Posterior cingulate gyrus (tissue), 11 donors: ENCODE measurements at places on chromosomes 7 and 10.

DNA sequence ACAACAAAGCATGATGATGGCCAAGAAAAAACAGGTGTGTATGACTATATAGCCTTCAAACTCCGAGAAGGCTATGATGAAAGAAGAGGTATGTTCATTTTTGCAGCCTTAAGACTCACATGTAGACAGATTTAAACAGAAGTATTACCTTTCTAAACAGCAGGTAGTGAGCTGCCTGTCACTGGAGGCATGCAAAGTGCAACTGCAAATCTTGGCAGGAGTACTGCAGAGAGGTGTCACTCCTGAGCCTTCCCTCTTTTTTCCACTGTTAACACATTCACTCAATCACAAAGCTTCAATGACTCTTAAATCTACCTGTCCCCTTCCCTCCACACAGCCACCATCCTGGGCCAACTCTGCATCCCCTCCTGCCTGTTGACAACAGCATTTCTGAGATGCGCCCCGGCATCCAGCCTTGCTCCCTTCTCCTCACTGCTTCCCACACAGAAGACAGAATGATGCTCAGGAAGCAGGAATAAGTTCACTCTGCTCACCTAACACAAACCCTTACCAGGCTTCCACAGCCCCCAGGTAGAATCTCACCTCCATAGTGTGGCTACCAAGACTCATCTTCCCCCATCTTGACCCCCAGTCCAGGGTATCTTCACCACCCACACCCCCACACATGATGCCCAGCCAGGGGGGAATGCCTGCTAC, 161.9 kb upstream of the ZMIZ1 start:
- DNase-seq, result no peak

DNA sequence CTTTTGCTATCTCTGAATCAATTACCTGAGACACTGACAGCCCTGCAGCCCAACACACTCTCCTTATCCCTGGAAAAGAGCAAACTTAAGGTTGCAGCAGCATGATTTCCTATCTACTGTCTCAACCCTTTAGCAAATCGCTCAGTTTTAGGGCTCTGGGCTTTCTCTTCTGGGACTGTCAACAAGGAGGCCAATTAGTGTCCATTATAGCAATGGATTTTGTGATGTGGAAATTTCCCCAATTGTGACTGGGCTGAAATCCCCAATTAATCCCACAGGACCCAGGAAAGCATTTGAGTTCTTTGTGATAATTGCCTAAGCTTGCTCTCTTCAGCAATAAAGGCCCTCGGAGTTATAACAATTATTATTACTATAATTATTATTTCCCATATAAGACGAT, 197.0 kb downstream of the ZNF438 start:
- DNase-seq, result no peak

- no peak for DNase-seq
These were observed 594.4 kb upstream of the VSTM2A start for GRCh38 chr7:53947732-53948131.

- DNase-seq, result no peak
These were observed 129.5 kb downstream of the PTPN20 start for GRCh38 chr10:47040681-47041080.

- no peak for DNase-seq
These were observed 93.0 kb upstream of the SLC25A13 start for GRCh38 chr7:96414931-96415292.

- no peak for DNase-seq
These were observed 163.7 kb upstream of the AHR start for GRCh38 chr7:17134786-17135185.

GRCh38 chr7:127682140-127682539, 30.1 kb downstream of the SND1 start:
- DNase-seq, result no peak

DNA sequence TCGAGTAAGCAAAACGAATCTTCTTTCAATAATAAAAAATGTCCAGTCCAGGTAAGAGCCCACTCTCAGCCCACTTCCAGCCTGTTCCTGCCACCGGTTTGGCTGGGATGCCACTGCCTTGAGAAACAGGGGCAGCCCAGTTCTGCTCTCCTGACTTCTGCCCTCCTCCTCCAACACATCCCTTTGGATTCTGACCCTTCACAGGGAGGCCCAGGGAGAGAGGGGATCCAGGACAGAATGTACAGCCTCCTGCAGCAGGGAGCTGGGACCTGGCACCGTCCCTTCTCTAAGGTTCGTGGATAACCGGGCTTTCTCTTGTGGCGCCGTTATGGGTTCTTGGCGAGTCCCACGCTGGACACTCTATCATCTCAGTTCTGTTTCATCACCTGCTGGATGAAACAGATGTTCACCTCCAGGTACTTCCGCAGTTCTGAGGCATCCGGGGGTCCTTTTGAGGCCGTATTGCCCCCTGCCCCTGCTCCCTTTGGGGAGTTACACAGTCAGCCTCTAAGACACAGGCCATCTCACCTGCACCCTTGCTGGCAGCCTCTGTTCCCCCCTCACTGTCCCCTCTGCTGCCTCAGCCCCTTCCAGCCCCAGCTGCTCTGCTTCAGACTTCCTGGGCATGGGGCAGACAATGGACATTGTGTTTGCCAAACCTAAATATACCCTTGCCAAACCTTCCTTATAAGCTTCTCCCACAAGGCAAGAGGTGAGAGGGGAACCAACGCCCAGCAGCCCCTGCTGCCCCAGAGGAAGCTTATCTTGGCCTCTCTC, 203.8 kb upstream of the ZMIZ1 start:
- DNase-seq, result no peak

GRCh38 chr10:79078367-79079053, 9.7 kb downstream of the ZMIZ1 start:
- DNase-seq, result no peak

GRCh38 chr7:139750459-139751095, 27.2 kb downstream of the HIPK2 start:
- no peak for DNase-seq

DNA sequence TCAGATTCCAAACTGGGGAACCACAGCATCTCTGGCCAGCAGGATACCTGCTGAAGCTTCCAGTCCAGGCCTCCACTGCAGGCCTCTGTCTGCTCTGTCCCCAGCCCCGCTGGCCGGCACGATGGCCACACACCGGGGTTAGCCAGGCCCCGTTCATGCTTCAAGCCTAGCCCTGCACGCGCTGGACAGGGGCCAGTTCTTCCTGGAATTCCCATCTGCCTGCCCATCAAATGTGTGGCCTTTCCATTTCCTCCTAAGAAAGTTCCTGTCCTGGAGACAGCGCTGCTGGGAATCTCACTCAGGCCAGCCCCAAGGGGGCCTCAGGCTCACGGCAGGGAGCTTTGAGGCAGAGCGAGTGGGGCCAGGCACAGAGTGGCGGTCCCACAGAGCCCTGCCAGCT, 18.0 kb downstream of the SH2B2 start:
- no peak for DNase-seq

DNA sequence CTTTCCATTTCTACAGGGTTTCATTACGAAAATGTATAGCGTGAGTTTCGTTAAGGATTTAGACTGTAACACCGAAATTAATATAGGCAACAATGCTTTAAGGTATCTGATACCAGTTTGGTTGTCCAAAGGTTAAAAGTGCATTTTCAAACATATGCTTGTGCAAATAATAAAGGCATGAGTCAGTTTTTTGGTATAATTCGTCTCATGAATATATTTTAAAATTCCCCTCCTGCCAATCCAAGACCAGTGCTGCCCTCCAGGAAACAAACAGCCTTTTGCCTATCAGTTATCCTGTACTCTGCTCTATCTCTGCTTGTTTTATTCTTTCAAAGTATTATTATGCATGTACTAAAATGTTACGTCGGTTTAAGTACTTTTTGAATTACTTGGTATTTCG, 2.0 kb downstream of the LCOR start:
- no peak for DNase-seq

DNA sequence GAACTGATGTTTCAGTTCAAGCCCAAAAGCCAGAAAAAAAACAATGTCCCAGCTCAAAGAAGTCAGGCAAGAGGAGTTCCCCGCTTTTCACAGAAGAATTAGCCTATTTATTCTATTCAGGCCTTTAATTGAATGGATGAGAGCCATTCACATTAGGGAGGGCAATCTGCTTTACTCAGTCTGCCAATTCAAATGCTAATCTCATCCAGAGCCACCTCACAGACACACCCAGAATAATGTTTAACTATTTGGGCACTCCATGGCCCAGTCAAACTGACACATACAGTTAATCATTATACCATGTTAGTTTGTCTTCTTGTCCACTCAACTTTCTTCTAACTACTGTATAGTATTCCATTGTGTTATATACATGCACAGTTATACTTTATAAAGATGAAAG, 2.6 kb upstream of the NPSR1 start:
- DNase-seq, result no peak

DNA sequence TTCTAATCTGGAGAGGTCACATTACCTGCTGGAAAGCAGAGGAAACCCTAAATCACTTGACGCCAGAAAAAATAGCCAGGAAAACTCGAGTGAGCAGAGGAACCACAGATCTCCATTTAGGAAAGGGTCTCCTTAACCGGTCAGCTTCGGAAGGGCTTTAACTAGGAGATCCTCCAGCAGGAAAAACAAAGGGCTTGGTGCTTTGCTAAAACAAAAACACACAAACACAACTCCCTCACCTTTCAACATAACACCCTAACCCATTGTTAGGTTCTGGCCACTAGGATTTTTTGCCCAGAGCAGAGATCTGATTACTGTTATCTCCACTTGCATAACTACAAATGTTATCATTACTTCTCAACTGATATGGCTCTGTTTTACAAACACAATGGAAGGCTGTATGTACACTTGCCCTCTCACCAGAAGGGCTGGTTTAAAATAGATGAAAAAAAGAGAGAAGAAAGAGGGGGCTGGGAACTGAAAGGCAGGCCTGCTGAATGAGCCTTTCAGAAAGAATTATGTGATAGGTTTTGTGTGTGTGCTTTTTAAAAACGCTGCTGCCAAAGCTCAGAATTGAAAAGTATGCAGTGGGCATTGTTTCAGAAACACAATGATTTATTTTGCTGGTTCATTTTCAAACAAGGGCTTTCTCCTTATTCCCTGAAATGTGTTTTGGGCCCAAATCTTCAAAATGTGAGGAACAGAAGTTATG, 161.5 kb downstream of the FGFR2 start:
- DNase-seq, result no peak

- no peak for DNase-seq
These were observed 7.8 kb downstream of the PRKAG2 start for GRCh38 chr7:151869109-151869428.

- no peak for DNase-seq
These were observed 40.7 kb upstream of the GJD4 start for GRCh38 chr10:35564341-35564968.

- DNase-seq, result peak; percentile 61
These were observed 639 bp downstream of the DYDC2 start for GRCh38 chr10:80356989-80357850.

- no peak for DNase-seq
These were observed 5.3 kb downstream of the CTBP2 start for GRCh38 chr10:125155101-125155500.
